ENCODE measurements at places on chromosomes 1 and 21.

DNA sequence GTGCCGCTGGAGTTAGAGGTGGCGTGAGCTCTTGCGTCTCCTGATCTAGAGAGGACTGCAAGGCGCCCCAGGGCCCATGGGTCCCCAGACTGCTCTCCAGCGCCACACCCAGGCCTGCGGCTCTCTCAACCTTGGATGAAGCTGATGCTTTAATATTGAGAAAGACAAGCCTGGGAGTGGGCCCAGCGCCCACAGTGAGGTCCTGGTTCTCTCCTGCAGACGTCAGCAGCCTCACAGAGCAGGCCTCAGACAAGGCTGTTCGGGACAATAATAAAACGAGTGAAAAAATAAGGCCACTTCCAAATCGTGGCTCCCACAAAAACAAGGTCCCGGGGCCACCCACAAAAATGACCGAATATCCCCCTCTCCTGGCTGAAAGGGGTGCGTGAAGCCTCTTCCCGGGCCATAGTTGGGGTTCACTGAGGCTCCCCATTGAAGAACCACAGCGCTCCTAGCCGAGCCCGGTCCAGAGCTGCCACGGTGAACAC lies 6.0 kb upstream of the DNMT3L start:
- no peak for DNase-seq

GRCh38 chr1:237756304-237756967 lies 134.3 kb downstream of the ZP4 start:
- no peak for DNase-seq

DNA sequence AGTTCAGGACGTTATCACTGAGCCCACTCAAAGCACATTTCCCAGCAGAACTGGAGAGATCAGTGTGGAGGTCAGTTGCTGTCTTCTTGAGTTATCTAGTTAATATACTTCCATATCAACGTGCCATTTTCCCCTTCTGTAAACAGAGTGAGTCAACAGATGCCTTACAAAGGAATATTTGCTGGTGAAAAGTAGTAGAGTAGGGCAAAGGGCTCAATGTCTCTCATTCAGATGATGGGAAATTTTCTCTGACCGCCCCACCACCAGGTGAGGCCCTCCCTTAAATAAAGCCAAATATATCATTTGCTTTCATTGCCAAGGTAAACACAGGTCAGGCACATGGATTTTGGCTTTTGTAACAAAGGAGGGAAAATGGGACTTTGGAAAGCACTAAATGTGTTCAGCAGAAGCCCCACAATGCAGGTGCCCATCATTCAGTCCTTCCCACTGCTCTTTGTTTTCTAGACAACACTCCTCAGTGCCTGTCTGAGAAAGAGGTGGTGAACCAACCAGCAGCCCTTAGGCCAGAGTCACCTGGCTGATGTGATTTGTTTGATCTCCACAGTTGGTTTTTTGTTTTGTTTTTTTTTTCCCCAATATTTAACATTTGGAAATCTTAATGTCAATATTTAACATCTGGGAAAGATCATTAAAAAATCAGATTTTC lies 40.5 kb upstream of the SAMD13 start:
- DNase-seq, result no peak

DNA sequence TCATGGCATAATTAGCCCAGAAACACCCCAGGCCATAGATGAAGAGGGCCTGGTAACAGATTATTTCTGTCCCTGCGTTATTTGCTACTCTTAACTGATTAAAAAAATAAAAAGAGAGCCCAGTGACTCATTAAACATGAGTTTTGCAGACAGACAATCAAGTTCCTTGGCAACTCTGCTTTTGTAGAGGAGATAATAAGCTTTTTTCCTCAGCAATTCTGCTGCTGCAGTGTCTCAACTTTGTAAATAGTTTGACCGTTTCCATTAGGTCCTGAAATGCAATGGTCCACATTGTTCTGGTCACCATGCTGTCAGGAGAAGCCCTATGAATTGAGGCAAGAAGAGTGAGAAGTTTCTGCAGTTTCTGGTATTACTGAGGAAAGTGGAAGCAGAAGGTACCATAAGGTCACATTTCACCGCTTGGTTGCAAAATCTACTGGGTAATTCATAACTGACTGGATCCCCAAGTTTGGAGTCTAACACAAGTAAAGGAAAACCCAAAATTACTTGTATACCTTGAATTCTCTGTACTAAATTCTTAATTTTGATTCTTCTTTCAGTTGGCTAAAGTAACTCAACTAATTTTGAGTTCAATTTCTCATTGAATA lies 139.5 kb downstream of the ZZZ3 start:
- DNase-seq, result no peak

GRCh38 chr1:51139474-51139873 lies 37.4 kb downstream of the C1orf185 start:
- no peak for DNase-seq

DNA sequence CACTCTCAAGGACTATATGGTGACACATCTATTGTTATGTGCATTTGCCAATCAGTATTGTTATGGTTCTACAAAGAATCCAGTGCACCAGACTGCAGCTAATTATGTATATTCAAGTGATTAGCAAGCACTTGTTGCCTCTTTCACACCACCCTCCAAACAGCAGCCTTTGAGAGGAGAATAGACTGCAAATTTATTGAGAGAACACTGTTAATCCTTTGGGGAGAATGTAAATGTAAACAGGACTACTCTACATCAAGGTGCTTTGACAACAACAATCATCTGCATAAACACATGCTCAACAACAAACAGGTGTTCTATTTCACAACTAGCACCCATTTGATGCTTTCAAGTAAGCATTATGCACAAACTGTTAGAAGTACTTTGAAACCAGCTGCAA lies 117.4 kb downstream of the AKT3 start:
- DNase-seq, result no peak

GRCh38 chr1:53376742-53377437 lies 49.0 kb upstream of the LRP8 start:
- DNase-seq, result no peak

DNA sequence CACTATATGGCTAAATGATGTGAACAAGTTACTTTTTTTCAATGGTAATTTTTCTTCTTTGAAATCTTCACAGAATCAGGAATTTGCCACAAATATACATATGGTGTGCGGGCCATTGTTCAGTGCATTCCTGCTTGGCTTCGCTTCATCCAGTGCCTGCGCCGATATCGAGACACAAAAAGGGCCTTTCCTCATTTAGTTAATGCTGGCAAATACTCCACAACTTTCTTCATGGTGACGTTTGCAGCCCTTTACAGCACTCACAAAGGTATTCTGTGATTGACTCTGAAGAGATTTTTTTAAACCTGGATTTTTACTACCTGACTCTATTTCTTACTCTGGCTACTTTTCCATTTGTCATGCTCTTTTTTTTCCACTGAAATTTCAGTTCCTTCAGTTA lies 76.2 kb upstream of the KIAA1614 start:
- DNase-seq, result no peak

DNA sequence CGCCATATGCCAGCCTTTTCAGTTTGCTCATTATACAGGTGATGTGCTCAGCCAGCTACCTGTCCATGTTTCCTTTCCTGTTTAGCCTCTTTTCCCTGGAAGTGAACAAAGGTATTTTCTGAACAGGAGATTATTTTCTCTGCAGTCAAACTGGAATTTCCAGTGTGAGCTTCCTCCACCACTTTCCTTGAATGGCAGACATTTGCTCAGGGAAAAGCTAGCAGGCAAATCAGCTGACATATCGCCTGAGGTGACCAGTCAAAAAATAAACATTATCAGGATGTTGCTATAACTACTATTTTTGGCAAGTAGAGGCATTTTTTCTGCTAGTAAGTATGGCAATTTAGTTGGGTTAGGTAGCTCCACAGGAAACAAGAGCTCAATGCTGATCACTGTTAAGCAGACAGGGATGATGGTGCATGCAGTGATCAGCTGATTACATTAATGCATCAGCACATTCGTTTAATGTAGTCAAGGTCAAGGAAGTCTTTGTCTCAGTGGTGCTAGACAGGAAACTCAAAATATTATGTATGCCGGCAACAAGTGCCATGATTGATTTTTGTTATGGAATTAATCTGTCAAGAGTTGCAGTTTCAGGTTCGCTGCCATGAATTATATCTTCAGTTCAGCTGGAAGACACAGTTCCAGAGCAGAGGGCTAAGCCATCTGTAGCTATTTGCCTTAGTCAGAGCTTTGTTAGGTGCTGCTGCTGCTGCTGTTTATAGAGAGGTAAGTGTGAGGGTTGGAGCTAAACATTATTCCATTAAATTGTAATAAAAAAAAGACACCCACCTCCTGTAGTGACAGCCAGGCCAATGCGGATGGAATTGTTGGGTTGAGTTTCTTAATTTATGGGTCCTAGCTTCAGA lies 179.7 kb upstream of the ST6GALNAC5 start:
- DNase-seq, result no peak
